ENCODE measurements at places on chromosomes 1 and 21.

GRCh38 chr21:39599191-39599970 is 13.4 kb upstream of the B3GALT5 start:
- no peak for DNase-seq

DNA sequence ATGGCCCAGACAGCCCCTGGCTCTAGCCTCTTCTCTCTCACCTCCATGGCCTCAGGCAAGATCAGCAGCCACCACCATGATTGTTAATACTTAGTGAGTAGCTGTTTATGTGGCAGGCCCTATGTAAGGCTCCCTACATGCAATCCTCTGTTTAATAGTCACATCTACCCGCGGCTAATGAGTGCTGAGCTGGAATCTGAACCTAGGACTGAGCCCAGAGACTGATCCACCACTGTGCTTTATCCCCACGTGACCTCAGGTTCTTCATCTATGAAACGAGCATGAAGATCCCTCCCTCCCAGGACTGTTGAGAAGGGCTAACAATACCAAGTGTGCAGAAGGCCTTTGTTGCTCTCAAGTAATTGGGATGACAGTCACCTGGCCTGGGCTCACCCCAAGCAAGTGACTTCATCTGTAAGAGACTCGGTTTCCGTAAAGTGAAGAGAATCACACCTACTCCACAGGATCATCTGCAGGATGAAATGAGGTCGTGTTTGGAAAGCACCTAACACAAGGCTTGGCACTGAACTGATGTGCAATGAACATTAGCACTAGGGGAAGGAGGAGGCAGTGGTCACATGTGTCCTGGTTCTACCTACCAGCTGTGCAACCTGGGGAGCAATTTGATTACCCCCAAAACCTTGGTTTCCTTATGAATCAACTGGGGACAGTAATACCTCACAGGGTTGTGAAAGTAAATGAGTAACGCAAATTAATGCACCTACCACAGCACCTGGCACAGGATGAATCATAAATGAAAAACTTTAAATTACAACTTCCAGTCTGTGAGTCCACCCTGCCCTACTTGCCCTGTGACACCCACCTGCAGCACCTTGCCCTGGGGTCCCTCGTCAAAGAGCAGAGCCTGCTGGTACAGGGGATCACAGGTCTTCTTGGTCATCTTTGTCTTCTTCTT is 37.2 kb downstream of the RIMS3 start:
- DNase-seq, result no peak

DNA sequence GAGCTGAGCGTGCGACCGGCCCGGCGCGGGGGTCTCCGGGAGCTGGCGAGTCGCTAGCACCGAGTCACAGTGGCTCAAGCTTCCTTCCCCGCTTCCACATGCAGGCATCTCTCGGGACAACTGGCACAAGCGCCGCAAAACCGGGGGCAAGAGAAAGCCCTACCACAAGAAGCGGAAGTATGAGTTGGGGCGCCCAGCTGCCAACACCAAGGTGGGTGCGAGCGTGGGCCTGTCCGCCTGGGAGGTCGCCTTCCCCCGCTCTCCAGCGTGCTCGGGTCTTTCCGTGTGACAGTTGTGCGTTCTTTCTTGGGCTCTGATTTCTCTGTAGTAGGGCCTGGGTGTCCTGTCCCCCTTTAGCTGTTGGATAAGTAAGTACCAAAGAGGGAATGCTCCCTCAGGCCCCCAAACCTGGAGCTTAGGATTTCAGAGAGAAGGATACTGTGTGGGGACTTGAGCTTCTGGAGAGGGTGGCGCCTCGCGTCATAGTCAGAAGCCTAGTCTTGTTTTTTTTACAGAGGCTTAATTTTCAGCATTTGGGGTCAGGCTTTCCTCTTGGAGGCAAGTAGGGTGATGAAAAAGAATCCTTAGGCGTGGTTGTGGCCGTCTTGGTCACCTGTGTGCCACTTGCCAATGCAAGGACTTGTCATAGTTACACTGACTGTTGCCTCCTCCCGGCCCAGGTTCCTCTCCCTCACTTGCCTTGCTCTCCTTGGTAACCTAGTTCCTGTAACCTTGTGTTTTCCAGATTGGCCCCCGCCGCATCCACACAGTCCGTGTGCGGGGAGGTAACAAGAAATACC is 790 bp downstream of the RPS8 start:
- peak; percentile 79 for DNase-seq

- no peak for DNase-seq
Observed at GRCh38 chr1:234746798-234747196, 136.8 kb upstream of the IRF2BP2 start.

GRCh38 chr1:85047472-85048295 is 616 bp downstream of the MCOLN3 start:
- peak; percentile 68 for DNase-seq

GRCh38 chr1:7707527-7707926 is 63.6 kb upstream of the VAMP3 start:
- no peak for DNase-seq

DNA sequence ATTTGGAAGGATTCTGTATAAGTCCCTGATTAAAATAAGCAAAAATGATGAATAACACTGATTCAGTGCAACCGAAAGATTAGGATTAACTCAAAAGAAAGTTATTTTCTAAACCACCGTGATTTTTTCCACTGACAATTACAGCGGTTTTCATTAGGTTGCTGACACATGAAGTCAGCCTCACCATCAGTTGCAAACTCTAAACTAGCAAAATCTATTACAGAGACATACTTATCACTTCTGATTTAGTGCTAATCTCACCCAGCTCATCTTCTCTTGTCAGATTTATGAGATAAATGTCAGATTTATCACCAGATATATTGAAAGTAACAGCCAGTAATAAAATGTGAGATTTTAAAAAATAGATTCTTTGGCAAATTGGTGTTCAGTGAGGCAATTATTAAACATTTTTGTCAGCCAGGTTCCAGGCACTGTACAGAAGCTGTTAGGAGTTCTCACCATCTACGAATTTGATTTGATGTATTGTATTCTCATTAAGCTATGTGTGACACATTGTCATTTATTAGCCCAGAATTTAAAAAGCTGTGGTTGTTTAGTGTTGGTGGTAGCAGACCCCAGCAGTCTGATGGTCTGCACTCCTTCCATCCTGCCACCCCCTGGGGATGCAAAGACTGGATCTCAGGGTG is 37.3 kb upstream of the LGALS8 start:
- no peak for DNase-seq

DNA sequence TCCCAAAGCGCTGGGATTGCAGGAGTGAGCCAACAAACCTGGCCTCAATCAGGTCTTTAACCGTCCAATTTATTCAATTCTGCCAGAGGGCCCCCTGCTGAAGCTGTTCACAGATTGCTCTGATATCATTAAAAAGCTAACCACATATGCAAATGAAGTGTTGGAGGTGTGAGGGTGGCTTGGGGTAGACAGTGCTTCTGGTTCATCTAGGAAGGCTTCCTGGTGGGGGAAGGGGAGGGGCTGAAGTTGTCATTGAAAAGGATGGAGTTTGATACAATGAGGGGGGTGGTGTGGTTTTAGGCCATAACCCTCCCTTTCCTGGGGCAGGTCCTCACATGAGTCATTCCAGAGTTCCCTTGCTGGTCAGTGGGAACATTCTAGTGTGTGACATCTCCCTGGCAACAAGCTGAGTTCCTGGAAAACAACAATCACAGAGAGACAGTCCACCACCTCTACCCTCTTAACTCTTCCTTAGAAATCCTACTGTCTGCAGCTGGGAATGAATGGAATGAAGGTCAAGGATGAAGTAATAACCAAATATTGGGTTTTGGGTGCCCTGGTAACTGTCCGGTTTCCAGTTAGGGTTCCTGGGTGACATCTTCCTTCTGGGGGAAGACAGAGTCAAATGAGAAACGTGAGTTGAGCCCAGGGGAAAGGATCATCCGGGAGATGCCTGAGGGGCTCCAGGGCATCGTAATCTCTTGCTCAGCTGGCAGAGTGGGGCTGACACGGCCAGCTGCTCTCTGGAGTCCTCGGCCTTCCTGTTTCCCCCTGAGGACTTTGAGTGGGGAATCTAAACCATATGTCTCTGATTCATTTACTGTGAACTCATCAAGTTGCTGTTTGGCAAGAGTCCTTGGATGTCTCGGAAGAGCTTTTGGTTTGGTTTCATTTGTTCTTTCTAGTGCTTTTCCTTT is 32.2 kb downstream of the BATF3 start:
- no peak for DNase-seq

DNA sequence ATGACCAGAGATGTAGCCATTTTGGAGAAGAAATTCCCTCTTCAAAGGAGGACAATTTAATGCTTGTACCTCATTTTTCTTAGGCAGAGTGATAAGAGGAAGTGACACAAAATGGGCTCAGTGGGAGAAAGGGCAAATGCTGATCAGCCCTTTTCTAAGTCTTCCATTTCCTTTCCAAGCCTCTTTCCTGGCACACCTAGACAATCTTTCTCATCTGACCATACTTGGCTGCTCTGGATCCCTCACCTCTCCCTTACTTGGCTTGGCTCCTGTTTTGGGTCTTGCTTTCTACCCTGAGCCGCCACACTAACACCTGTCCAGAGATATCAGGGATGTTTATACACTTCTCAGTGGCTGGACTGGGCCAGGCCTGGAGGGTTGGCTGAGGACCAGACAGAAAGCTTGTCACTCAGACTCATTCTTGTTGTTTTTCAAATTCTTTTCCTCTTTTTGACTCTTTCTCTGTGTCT is 13.1 kb downstream of the TXNIP start:
- DNase-seq, result no peak

GRCh38 chr1:219686171-219686570 is 73.3 kb upstream of the ZC3H11B start:
- DNase-seq, result no peak

- DNase-seq, result no peak
Observed at GRCh38 chr1:208312706-208313105, 68.5 kb upstream of the PLXNA2 start.

- DNase-seq, result peak; percentile 70
Observed at GRCh38 chr21:39715804-39716397, 29.1 kb upstream of the IGSF5 start.

DNA sequence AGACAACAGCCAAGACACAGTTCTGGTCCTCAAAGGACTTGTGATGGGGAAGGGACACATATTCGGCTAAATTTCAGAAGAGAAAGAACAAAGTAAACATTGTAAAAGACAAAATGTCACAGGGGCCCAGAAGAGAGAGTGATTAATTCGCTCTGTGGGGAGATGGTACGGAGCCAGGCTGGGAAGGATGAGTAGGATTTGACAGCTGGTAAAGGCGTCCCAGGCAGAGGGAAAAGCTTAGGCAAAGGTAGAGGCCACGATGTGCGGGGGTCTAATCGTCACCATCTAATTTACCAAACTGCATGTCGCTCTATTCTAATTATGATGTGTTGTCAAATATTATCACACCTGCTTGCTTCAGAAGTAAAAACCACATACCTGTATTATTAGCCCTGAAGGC is 17.3 kb upstream of the EFNA1 start:
- no peak for DNase-seq

- no peak for DNase-seq
Observed at GRCh38 chr1:166836733-166837132, 2.5 kb upstream of the POGK start.

DNA sequence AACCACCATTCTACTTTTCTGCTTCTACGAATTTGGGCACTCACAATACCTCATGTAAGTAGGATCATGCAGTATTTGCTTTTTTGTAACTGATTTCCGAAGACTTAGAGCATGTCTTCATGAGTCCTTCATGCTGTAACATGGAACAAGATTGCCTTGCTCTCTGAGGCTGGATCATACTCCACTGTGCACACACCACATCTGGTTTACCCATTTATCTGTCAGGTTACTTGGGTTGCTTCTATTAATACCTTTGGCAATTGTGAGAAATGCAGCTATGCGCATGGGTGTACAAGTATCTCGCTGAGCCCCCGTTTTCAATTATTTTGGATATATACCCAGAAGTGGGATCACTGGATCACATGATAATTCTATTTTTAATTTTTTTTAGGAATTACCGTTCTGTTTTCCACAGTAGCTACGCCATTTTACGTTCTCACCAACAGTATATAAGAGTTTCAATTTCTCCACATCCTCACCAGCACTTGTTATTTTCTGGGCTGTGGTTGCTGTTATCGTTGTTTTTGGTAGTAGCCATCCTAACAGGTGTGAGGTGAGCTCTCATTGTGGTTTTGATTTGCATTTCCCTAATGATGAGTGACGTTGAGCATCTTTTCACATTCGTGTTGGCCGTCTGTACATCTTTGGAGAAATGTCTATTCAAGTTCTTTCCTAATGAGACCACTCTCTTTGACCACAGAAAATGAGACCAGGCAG is 10.7 kb upstream of the SLC2A5 start:
- no peak for DNase-seq

Data from activated CD8-positive, alpha-beta memory T cell treated with anti-CD3 and anti-CD28 coated beads for 24 hours (primary cell).